ENCODE measurements at places on chromosomes 6 and 20.

GRCh38 chr6:136696238-136696637 is 96.0 kb downstream of the MAP3K5 start:
- DNase-seq, result no peak

- no peak for DNase-seq
Observed at GRCh38 chr6:147879031-147879580, 370.6 kb downstream of the SAMD5 start.

GRCh38 chr6:47440719-47441118 is 36.9 kb upstream of the CD2AP start:
- DNase-seq, result no peak

DNA sequence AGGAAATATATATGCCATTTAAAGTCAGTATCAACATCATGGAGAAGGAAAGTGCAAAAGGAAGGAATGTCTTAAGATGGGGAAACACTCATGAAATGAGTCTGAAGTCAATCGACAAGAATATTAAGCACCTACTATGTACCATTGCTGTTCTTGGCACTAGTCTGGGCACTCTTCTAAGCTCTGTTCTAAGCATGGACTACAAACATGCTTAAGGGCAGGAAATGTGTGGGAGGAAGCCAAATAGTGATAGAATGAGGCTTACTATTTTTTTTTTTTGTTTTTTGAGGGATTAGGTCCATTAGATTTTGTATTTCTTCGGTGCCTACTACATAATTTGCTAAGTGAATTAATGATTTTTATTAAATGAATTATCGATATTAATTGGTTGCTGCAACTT is 83.8 kb upstream of the SUPT3H start:
- no peak for DNase-seq

DNA sequence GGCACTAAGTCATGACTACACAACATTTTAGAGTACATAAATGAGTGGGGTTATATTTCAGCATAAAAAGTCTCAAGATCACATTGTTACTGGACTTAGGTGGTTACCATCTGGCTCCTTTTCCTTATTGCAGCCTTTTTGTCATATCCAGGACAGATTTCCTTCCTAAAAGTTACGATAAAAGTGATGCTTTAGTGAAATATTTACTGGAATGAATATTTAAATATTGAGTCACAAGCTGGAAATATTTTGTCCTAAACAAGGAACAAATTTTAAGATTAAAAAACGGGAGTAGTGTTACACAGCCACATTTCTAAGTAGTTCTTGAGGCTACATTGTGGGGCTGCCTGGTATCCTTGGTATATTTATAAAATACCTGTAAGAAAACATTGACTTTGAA is 52.2 kb downstream of the CDC40 start:
- no peak for DNase-seq

DNA sequence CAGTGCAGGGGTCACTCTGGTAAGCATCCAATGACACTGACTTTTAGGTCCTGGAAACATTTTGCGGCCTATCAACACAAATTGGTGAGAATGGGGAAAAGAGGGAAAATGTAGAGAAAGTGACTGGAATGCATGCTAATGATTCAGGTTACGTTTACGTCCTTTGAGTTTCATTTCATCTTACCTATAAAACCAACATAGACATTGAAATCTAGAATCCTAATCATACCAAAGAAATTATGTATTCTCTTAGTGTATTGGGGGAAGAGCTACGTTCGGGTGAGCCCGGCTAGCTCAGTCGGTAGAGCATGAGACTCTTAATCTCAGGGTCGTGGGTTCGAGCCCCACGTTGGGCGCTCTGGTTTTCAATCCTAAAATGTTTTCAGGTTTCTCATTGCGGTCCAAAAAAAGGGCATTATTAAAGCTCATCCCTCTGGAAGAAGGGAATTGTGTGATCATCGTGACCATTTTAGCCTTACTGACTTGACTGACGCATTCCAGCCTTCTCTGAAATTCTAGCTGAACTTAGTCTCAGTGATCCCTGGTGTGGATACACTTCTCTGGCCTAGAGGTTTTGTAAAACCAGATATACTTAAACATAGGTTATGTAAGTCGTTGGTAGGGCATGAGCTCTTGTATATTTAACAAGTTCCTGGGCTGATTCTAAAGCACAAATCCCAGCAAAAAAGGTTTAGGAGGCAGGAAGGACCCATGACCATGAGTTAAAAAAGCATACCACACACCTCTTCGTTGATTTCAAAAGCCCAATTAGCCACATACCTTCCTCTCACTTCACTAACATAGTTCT is 18.3 kb downstream of the HMGN4 start:
- DNase-seq, result no peak

DNA sequence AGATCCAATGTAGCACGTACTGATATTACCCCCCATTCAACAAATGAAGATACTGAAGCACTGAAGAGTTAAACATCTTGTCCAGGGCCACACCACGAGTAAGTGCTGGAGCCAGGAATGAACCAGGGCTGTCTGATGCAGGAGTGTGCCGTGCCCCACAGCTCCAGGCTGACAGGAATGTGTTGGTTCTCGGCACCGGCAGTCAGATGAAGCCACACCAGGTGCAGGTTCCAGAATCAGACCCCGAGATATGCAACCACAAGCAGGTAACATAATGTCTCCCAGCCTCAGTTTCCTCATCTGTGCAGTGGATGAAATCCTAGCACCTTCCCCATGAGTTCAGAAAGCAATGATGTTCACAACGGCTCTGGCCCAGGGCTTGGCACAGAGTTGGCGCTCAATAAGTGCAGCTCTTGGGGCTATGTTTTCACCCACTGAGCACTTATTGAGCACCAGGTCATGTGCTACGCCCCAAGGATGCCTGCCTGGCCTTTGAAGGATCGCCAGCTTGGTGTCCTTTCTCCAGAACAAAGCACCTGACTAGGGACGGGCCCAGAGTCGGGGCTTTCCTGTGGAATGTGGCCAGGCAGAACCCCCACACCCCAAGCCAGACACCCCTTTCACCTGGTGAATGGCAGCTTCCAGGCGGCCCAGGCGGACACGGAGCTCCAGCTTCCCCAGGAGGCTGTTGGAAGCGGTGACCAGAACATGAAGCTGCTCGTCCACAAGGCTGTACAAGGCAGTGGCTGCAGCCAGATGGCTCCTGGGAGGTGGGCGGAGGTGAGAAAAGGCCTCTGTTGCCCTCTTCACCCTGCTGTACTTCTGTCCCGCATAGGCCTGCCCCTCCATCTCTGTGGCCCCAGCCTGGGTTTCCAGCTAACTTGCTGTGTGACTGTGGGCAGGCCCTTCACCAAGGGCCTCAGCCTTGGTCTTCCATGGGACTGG is 41.3 kb downstream of the KIAA1755 start:
- no peak for DNase-seq

- DNase-seq, result no peak
Observed at GRCh38 chr6:111970426-111970825, 83.5 kb upstream of the CCN6 start.

DNA sequence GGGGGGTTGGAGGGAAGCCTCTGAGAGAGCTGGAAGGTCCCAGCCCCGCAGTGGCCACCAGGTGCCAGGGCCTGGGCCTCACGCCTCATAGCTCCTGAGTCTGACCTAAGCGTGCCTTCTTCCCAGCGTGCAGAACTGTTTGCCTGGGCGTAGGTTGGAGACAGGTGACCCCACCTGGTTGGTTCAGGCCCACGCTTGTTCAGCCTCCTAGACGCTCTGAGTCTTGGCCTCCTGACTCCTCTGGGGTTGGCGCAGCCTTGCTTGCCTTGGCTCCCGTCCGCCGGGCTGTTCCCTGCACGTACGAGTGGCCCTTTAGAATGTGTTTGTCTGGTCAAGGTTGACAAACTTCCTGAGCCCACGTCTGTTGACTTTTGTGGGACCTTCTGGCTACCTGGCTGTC is 70.8 kb downstream of the EYA2 start:
- no peak for DNase-seq

DNA sequence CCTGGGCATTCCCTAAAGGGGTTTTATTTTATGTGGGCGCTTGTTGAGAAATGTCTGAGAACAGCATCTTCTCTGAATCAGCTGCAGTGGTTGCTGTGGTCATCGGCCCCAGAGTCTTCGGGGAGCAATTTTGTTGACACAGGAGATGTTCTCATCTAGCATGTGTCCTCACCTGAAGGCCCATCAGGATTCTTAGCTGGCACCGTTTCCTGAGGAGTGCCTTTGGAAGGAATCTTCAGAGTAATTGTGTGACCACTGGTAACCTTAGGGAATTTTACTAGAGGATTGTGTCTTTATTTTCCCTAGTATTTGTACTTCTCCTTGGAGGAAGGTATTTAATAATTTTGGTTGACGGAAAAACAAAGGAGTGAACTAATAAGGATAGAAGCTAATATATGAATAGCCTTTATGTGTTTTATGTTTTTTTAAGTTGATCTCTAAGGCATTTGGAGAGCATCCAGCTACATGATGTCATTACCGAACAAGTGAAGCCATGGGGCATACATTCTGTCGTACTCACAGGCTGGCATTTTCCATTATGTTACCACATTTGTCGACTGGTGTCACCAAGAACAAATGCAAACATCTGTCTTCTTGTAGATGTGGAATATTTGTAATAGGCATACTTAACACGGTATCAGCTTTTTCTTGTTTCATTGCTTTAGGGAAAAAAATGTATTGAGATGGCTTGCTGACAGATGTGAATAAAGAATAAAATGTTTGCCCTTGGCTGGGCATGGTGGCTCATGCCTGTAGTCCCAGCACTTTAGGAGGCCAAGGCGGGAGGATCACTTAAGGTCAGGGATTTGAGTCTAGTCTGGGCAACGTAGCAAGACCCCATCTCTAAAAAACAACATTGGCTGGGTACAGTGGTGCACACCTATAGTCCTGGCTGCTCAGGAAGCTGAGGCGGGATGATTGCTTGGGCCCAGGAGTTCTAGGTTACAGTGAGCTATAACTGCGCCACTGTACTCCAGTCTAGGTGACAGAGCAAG is 41.9 kb downstream of the TULP4 start:
- DNase-seq, result no peak

DNA sequence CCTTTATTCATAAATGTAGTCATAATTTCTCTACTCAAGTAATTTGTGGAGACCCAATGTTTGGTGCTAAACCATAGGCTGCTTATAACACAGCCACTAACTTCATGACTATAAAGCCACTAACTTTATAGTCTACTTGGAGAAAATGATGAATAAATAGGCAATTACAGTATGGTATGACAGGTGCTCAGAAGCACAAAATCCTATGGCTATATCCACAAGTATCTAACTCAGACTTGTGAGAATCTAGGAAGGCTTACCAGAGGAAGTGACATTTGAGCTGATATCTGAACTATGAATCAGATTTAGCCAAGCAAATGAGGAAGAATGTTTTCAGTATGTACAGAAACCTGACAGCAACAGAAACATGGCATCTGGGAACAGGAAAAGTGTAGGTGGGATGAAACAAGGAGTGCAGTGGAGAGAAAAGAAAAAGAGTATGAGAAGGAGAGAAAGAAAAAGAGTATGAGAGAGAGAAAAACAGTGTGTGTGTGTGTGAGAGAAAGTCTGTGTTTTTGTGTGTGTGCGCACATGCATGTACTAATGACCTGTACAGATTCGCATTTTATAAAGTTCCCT is 59.9 kb downstream of the REV3L start:
- no peak for DNase-seq

DNA sequence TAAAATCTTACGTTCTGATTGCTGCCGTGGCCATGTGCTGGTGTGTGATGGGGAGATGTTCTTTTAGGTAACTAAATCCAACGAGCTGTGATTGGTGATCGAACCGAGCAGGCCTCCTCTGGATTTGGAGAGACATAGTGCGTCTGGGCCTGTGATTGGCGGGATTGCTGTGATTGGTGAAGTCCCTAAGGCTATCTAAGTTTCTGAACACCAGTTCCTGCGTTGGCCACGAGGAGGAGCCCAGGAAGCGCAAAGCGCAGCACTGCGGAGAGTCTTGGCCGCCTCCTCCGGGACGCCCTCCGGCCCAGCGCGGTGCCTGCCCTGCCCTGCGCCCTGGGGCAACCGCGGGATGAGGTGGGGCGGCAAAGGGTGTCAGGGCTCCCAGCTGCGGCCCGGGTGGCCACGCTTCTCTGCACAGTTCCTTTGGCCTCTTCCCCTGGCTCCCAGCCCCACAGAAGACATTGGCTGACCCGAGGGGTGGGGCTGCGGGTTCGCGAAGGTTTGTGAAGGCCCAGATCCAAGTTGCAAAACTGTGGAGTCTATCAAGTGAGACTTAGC is 33.0 kb downstream of the HNF4A start:
- DNase-seq, result no peak

- DNase-seq, result no peak
Observed at GRCh38 chr6:52301326-52301725, 16.8 kb upstream of the MCM3 start.

DNA sequence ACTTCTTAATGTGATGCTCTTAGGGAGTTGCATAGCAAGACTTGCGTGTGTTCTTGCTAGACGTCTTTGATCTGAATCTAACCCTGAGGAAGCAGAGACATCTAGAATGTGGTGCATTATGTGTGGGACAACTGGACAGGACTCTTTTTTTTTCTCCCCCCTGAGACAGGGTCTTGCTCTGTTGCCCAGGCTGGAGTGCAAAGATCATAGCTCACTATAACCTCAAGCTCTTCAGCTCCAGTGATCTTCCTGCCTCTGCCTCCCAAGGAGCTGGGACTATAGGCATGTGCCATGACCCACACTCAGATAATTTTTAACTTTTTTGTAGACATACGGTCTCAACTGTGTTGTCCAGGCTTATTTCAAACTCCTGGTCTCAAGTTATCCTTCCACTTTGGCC is 34.0 kb downstream of the PCMT1 start:
- DNase-seq, result no peak

- DNase-seq, result no peak
Observed at GRCh38 chr6:33929575-33930288, 125.9 kb upstream of the MLN start.

DNA sequence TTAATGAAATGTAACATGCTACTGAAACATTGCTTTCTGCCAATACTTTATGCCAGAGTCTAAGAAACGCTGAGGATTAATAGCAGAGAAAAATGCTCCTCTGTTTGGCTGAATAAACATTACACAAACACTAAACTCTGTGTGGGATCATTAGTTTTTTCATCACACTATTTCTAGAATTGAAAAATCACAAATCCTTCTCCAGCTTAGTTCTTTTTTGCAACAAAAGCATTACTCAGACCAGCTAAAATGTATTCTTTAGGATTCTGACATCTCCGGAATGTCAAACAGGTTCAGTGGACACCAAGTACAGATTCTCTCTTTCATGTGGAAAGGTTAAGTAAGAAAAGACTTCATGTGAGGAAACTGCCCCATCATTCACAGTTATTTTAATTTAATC is 226.9 kb downstream of the SIM1 start:
- no peak for DNase-seq

GRCh38 chr20:23488996-23489395 is 1.9 kb upstream of the CST8 start:
- DNase-seq, result no peak

- DNase-seq, result no peak
Observed at GRCh38 chr6:159397753-159398152, 228.6 kb downstream of the FNDC1 start.

All from vagina (tissue), 2 donors.